ENCODE measurements at places on chromosomes 3 and 15.

DNA sequence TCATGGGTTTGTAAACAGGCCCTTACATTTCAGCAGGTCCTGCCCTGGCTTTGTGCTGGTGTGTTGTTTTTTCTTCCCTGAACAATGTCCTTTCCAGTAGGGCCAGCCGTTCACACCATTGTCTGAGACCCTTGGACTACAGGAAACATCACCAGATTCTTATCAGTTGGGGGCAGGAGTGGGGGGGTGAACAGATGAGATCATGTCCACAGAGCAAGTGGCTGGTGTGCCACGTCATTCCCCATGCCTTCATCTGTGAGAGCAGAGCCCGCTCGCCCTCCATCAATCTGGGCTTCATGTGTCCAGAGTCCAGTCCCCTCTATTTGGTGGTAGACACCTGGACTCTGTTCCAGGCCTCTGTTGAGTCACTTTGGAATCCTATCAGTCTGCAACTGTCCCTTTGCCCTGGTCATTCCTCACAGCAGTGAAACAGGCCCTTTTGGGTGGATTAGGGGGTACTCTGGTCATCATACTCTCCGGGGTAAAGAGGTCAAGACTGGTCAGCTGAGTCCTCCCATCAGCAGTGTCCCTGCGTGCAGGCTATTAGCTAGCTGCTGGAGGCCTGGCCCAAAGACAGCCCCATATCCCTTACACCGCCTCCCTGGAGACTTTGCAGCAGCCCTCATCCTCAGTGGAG, 15.0 kb downstream of the SEMA3G start:
- no peak for DNase-seq

GRCh38 chr15:38354315-38354929, 99.5 kb upstream of the FAM98B start:
- no peak for DNase-seq

GRCh38 chr3:134610432-134611385, 40.1 kb downstream of the KY start:
- no peak for DNase-seq

DNA sequence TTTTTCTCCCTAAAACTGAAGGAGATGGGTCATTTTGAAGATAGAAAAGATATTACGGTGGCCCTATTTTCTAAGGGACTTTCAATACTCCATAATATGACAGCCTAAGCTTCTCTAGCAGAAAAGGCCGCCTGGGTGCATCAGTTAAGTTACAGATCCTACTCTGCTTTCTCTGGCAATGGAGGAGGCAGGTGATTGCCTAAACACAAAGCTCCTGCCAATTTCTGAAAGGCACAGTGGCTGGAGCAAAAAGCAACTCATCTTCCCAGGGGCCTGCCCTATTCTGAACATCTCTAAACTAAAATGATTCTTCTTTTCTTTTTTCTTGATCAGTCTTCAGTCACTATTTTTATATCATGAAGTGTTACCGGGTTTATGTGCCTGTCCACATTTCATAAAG, 276.7 kb downstream of the CNTN4 start:
- no peak for DNase-seq

Measured in cortex of kidney (tissue), 1 donor.